Stimulated activated CD8-positive, alpha-beta memory T cell treated with anti-CD3 and anti-CD28 coated beads, Interleukin-4, amount 100 ng/mL, for 4 hours (primary cell): ENCODE measurements at places on chromosomes 6 and 20.

DNA sequence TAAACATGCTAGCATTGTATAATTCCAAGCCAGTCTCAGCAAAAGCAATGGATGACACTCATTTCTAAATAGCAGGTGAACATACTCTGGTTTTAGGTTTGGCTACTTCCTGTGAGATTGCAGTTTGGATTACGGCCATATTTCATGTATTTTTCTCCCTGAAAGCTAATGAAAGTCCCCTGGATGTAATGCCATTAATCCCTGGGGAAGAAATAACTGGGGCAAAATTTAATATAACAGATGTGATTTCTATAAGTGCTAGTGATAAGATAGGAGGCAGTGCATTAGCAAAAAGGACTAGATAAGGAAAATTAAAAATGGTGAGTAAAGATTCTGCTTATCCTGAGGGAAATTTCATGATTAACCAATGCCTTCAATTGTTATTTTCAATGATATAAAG is 238.2 kb downstream of the ADGRB3 start:
- DNase-seq = no peak

GRCh38 chr6:12064131-12064530 is 52.0 kb downstream of the HIVEP1 start:
- no peak for DNase-seq

DNA sequence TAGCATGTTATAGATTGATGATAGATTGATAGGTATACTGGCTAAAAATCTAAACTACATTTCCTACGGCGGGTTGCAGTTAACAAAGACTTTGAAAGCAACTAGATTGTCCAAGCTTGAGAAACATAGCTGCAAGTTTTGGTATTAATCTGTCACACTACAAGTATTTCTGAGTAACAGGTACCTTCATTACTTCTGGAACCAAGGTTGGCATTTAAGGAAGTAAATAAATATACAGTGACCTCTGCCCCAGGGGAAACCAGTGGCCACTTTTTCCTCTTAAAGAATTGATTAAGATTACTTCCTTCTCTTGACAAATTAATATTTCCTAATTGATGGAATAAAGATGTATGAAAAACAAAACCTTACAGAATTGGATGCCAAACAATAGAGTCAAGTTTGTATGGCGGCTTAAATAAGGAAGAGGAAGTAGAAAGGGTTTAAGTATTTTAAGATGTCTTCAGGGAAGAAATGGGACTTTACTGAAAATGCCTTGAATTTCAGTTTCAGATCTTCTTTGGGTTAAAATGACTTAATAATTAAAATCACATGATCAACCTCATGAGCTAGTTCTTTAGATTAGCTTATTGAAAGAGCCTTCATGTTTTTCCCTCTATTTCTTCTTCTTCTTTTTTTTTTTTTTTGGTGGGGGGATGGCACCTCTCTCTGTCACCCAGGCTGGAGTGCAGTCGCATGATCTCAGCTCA is 132.8 kb downstream of the DOK5 start:
- no peak for DNase-seq

- peak; percentile 20 for DNase-seq
These were observed 19.3 kb downstream of the FGD2 start for GRCh38 chr6:37024656-37025337.

DNA sequence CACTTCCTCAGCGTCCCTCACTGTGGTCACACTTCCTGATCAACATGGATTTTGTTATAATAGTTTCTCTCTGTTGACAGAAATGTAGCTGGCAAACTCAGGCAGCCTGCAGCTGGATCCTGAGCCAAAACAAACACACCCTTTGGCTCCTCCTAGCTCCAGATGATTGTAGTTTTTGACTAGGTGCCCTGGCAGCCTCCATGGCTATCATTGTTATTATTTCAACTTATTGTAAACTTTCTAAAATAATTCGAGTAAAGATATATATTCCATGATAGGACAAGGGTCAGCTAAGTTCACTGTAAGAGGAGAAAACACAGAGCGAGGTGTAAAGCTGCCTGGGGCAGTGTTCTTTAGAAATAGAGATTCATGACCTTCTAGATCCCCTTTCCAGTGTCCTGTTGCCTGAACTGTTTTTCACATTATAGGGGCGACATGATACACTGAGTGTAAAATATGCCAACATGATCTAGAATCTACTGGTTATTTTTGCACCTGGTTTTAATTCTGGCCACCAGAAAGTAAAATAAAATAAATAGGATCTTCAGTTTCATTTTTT is 98.2 kb upstream of the HDGFL1 start:
- no peak for DNase-seq

DNA sequence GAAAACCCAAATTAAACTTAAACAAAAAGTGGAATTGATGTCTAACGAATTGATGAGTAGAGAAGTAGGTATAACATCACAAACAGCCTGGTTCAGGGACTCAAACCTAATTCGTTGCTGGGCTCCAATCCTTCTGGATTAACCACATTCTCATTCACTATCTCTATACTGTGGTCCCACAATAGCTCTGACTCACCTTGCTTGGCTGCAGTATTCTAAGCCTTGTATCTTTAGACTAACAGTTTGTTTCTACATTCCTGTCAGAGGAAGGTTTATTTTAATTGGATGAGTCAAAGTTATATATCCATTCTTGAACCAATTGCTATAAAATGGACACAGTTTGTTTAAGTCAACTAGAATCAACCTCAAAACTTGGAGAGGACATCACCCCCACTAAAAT is 530.5 kb upstream of the PTCHD4 start:
- no peak for DNase-seq

DNA sequence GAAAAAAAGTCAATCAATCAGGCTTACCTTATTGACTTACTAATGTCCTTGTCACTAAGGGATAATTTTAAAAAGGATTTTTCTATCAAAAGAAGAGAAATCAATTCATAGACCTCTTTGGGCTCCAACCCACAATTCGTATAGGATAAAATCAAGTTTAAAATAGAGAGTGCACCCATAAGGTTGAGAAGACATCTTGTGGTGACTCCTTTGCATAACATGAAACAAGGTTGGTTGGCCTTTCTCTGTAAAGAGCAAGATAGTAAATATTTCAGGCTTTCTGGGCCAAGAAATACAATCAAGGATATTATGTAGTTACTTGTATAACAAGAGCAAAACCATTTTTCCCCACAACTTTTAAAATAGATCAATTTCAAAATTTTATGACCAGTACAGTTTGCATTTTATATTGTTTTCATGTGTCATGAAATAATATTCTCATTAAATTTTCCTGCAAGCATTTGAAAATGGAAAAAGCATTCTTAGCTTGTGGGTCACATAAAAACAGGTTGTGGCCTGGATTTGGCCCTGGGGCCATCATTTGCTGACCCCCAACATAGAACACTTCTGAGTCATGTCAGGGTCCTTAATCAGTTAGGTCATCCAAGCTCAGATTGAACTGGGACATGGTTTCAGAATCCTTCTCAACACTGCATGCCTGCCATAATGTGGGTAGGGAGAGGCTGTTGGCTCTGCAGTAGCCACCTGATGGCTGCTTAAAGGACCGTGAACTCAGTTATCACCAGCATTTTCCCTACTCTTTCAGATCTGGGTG is 76.7 kb downstream of the MYB start:
- no peak for DNase-seq

- DNase-seq = no peak
These were observed 859 bp downstream of the C20orf202 start for GRCh38 chr20:1204113-1204512.

- DNase-seq = peak; percentile 61
These were observed 83.1 kb downstream of the IRF4 start for GRCh38 chr6:474453-475185.

GRCh38 chr6:47715782-47716181 is 17.4 kb downstream of the ADGRF4 start:
- DNase-seq = no peak

DNA sequence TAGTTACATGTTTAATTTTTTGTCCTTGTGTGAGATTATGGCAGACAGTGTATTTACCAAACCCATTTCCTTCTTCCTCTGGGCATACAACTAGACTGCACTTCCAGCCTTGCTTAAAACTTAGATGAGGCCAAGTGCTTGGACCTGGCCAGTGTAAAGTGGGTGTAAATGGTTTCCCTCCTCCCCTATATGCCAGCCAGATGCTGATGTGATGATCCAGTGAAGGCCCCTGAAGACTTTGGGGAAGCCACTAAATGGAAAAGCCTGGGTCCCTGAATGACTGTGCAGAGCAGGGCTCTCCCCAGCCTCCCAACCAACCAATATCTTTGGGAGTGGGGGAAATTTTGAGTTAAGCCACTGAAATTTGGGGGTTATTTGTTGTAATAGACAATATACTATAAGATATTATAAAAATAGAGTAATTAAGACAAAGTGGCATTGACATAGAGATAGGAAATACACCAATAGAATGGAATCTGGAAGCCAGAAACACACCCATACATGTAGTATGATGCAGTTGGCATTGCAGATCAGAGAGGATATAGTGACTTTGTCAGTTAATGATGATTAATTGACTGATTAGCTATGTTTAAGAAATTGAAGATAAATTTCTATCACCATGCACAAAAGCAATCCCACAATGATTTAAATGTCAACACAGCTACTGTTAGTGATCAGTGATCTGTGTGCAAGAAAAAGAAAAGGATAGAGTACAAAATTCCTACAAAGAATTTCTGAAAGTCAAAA is 10.4 kb upstream of the SNX9 start:
- DNase-seq = no peak

DNA sequence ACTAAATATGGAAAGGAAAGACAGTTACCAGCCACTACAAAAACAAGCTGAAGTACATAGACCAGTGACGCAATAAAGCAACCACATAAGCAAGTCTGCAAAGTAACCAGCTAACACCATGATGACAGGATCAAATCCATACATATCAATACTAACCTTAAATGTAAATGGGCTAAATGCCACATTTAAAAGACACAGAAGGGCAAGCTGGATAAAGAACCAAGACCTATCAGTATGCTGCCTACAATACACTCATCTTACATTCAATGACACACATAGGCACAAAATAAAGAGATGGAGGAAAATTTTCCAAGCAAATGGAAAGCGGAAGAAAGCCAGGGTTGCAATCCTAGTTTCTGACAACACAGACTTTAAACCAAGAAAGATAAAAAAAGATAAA is 24.1 kb downstream of the HLA-C start:
- DNase-seq = no peak

DNA sequence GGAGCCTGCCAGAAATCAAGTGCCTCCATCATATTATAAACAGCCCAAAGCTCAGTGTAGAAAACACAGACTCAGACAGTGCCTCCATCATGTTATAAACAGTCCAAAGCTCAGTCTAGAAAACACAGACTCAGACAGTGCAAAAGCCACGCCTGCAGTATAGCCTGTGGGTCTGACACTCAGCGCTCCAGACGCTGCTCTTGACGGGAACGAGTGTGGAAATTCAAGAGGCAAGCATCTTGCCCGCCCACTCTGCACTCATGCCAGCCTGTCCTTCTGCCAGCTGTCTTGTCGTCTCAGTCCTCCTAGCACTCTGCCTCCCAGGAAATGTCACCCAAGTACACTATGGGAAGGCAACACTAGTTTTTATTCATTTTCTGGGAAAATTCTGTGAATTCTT is 274.2 kb upstream of the CDH4 start:
- DNase-seq = no peak

DNA sequence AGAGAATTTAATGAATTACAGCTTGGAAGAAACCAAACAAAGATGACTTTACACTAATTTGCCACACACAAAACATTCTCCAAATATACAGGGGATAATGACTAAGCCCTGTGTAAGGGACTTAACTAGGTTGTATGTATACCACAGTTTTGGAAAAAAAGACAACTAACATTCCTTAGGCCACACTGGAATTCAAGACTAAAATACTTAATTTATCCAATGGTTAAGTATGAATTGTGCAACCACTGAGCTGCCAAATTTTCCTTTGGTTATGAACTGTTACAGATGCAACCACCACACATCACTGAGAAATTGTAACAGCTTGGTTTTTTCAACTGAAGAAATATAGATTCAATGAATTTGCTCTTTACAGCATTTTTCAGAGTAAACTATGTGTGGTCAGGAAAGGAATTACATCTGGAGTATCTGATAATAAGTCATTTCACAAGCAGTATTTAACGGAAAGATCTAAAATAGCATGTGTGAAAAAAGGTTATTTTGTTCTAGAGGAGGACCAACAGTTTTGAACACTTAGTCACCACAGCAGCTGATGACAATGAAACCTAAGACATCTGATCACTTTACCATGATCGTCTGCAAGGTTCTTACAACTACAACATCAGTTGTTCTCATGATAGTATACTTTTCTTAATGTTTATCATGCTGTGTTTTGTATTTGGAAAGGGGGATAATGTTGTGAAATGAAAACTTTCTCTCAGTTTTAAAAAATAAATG is 318.8 kb downstream of the BCKDHB start:
- no peak for DNase-seq

- DNase-seq = no peak
These were observed 721.3 kb downstream of the EYS start for GRCh38 chr6:64985726-64986125.

DNA sequence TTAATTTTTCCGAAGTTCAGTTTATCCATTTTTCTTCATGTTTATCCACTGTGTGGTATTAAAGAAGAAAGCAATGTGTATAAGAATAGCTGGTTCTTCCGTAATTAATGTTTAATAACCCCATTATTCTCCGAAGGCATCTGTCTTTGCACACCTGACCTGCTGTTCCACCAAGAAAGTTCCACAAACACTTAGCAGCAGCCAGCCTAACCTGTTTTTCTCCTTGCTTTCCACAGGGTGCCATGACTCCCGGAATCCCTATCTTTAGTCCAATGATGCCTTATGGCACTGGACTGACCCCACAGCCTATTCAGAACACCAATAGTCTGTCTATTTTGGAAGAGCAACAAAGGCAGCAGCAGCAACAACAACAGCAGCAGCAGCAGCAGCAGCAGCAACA is 7.4 kb downstream of the TBP start:
- no peak for DNase-seq

DNA sequence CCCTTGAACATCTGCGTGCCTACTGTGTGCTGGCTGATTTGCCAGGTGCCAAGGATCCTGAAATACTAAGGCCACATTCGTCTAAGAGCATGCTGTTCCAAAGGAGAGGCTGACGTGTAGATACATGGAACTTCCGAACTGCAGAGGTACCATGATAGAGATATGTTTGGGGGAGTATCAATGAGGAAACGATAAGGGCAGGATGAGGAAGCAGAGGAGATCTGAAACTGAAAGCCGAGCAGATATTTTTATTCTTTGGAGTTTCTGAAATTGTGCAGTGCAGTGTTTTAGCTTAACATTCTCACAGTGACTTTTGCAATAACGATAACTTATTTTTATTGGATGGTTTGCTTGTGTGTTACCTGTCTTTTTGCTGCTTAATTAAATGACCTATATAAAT is 24.3 kb downstream of the BMP6 start:
- no peak for DNase-seq

- no peak for DNase-seq
These were observed 5.1 kb upstream of the ADAM33 start for GRCh38 chr20:3686867-3687321.

DNA sequence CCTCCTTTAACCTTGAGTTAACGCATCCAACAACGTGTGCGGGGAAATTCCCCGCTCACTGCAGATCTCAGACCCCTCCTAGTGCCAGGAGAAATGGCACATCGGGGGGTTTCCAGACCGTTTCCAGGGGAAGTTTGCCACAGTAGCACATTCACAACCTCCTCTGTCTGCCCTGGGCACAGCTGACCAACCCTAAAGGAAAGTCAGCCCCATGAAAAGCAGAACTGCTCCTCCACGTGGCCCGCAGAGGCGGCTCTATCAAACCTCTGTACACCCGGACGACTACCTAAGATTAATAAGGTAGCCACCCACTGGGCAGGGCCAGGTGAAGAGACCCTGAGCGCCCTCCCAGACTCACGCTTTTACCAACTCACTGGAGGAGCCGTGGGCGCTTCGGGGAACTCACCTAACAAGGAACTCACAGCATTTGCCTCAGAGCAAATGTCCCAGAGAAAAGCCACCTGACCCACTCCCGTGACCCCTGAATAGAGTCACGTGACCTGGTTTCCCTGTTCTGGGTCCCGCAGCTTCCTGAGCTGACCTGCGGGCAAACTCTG is 93.1 kb downstream of the PRND start:
- DNase-seq = peak; percentile 69
